Cerebellum (tissue), 4 donors: ENCODE measurements at places on chromosomes 4 and X.

DNA sequence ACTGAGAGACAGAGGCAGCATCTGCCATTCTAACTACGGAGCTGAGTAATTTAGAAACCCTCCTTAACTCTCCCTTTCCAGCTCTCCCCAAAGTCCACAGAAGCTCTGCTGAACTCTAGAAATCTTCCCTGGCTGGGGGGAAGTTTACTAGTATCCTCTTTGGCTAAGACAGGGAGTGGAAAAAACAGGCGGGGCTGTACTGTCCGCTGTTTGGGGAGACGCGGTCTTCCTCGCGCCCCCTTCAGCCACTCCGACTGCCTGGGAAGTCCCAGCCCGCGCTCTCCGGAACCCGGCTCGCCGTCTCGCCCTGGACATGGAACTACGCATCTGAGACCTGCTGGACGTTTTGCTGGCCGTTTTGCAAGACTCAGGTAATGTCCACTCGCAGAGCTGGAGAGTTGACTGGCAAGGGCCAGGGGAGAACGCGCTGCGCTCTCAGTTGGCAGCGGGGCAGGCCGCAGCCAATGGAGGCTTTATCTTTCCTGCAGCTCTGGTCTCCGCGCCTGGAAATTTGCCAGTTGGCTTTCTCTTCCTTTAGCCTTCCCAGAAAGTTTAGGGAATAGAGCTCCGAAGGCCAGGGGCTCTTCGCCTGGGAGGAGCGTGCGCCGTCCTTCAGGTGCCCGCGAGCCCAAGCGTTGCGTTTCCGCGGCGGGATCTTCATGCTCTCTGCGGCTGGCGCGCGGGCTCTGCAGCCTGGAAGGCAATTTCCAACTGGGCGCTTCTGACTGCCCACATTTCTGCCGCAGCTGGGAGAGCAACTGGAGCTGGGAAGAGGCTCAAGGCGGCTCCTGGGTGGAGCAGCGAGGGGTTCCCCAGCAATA lies 892 bp downstream of the IL1RAPL2 start:
- no peak for DNase-seq

- peak; percentile 46 for DNase-seq
Observed at GRCh38 chr4:76688619-76689144, 209.3 kb downstream of the SOWAHB start.

DNA sequence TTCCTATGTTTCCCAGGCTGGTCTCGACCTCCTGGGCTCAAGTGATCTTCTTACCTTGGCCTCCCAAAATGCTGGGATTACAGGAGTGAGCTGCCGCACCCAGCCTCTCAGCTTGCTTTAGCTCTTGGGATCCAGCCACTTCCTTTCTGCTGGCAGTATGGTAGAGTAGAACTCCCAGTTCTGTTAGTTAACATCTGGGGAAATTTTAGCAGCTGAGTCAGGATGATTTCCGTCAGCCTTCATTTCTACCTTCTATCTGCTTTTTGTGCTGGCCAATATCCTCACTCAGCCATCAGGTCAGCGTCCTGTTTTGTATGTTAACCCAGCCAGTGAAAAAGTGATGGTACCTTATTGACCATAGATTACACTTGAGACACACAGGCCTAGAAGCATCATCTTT lies 59.3 kb upstream of the GPC4 start:
- no peak for DNase-seq

- no peak for DNase-seq
Observed at GRCh38 chr4:40687676-40688389, 58.2 kb upstream of the RBM47 start.

DNA sequence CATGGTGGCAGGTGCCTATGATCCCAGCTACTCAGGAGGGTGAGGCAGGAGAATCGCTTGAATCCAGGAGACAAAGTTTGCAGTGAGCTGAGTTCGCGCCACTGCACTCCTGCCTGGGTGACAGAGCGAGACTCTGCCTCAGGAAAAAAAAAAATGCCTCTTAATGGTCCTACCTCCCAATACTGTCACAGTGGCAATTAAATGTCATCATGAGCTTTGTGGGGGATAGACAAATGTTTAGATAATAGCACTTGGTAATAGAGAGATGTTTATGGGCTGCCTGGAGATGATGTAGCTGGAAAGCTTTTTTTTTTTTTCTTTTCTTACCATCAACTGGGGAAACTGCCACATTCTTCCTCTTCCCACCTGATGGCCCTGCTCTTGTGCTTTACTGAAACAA lies 33.0 kb downstream of the GRK4 start:
- DNase-seq: no peak

DNA sequence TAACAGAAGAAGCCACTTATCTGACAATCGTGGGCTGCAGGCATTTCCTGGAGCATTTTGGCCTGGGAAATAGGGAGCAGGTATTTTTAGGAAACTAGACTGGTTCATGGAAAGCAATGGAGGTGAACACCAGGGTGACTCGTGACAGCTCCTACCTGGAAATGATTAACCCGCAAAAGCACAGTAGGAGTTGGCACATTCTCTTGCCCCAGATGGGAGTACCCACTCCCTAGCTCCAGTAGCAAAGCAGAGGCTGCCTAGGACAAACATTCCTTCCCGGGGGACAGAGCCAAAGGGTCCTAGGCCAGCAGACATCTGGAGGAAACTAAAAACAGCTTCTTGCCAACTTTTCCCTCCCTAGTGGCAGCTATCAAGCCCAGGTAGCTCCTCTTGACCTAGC lies 29.0 kb downstream of the RTL5 start:
- DNase-seq: no peak

DNA sequence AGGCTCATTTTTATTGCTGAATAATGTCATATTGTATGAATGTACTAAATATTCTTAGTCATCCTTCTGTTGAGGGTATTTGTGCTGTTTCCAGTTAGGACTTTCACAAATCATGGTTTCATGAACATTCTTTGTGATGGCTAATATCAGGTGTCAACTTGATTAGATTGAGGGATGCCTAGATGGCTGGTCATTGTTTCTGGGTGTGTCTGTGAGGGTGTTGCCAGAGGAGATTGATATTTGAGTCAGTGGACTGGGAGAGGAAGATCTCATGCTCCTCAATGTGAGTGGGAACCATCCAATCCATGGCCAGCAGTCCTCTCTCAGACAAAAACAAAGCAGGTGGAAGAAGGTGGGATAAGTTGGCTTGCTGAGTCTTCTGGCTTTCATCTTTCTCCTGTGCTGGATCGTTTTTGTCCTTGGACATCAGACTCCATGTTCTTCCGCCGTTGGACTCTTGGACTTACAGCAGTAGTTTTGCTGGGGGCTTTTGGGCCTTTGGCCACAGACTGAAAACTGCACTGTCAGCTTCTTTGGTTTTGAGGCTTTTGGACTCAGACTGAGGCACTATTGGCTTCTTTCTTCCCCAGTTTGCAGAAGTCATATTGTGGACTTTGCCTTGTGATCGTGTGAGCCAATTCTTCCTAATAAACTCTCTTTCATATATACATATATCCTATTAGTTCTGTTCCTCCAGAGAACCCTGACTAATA lies 11.9 kb upstream of the HS3ST1 start:
- DNase-seq: no peak

GRCh38 chrX:131393426-131393825 lies 104.3 kb upstream of the IGSF1 start:
- no peak for DNase-seq

GRCh38 chr4:21869978-21870745 lies 78.4 kb downstream of the KCNIP4 start:
- no peak for DNase-seq

DNA sequence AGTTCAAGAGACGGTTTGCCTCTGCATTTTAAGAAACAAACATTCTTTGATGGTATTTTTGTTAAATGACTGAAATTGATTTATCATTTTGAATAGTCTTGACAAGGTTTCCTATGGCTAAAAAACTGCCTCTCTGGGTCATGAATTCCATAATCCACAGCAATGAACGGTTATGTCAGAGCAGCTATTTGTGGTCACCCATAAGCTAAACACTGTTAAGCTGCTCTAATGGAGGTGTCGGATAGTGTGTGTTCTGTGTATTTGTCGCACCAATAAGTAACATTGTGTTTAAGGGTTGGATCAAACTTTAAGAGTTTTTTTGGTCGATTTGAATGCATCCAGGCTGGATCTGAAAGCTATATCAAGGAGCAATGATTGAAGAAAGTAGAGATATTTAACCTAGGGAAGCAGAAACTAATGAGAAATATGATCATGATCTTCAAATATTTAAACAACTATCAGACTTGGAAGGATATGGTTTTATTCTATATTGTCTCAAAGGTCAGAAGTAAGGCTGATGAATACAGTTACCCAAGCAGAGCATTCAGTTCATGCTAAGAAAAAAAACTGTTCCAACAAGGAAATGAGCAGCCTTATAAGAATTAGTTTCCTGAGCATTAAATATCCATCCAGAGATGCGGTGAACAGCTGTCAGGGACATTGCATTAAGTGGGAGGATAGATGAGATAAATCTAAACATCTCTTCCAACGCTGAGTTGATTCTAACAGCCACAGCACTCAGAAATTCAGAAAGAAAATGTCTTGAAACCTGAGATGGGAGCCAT lies 232.3 kb upstream of the RPS6KA3 start:
- DNase-seq: no peak

DNA sequence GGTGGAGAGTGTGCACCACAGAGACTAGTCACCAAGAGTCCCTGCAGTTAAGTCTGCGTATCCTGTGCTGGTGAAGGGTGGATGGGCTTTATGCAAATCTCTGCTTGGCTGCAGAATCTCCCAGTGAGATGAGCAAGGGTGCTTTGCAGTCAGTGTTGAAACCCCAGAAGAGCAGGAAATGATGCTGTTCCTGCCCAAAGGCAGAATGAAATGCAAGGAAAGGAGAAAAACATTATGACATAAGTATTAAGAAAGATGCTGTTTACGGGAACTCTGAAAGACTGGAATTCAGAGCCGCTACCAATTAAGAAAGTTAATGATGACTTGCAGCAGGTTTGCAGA lies 25.4 kb upstream of the ACSL1 start:
- DNase-seq: no peak

DNA sequence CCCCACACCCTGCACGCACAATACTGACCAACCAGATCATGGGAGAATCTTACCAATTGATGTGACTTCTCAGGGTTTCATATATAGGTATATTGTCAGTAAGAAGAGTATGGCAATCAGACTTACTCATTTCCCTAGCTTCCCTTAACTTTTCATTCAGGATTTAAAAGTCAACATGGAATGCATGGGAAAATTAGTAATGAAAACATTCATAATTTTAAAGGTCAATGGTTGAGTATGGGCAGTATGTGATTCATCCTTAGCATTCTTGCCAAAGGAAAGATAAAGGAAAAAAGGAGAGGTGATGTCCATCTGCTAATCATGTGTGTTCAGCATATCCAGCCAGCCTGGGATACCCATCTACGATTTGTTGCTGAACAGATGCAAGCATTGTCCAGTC lies 4.0 kb downstream of the DIPK2B start:
- DNase-seq: no peak

- no peak for DNase-seq
Observed at GRCh38 chrX:6505960-6506359, 29.0 kb downstream of the VCX3A start.

GRCh38 chr4:78616046-78616498 lies 64.5 kb downstream of the ANXA3 start:
- no peak for DNase-seq

- no peak for DNase-seq
Observed at GRCh38 chr4:32560306-32560705, 1840.1 kb downstream of the PCDH7 start.

- DNase-seq: no peak
Observed at GRCh38 chr4:131644619-131645018, 1504.5 kb upstream of the PCDH10 start.

GRCh38 chr4:164924670-164925238 lies 47.8 kb downstream of the APELA start:
- DNase-seq: no peak

GRCh38 chr4:38377195-38377594 lies 286.8 kb upstream of the KLF3 start:
- DNase-seq: no peak

GRCh38 chr4:24477919-24478318 lies 106.4 kb downstream of the DHX15 start:
- no peak for DNase-seq

DNA sequence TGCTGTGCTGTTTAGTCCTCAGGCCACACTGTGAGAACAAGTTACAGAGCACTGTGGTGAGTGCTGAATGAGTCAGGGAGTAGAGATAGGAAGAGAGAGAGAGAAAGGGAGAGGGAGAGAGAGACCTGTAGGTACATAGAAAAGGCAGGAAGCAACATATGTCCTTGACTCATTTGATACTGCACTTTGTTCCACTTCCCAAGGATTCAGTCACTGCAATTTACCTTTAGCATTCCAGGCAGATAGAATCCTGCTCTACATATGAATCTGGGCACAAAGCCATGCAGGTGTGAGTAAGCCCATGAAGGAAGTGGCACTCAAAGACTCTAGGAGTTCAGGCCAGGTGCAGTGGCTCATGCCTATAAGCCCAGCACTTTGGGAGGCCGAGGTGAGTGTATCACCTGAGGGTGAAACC lies 1.0 kb upstream of the DAPP1 start:
- DNase-seq: no peak

DNA sequence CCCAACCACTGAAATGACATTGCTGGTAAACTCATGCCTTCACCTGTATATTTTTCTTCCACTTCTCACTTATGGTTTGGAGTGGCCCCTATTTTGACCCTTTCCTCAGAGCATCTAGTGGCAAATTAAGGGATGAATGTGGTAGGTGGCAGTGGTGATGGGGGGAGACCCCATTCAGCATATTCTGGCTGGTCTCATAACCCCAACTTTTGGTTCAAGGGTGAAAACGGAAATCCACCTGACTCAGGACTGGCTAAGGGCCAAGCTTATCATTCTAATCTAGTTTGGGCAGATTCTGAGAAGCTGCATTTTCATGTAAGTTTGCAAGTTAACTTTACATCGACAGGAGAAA lies 47.0 kb upstream of the NSUN7 start:
- DNase-seq: no peak

GRCh38 chrX:53284684-53285447 lies 3.5 kb upstream of the IQSEC2 start:
- peak; percentile 65 for DNase-seq

- peak; percentile 98 for DNase-seq
Observed at GRCh38 chr4:112230879-112231778, 458 bp upstream of the AP1AR start.

- peak; percentile 57 for DNase-seq
Observed at GRCh38 chr4:3442959-3443749, 1.4 kb downstream of the HGFAC start.

GRCh38 chr4:124203613-124204238 lies 508.8 kb downstream of the ANKRD50 start:
- DNase-seq: no peak

GRCh38 chr4:75344915-75345314 lies 169.3 kb downstream of the RCHY1 start:
- DNase-seq: no peak
